Inflammatory macrophage (primary cell): ENCODE measurements at places on chromosomes 6 and 20.

GRCh38 chr20:2279253-2279779 is 16.5 kb upstream of the TGM3 start:
- DNase-seq, result peak; percentile 51

DNA sequence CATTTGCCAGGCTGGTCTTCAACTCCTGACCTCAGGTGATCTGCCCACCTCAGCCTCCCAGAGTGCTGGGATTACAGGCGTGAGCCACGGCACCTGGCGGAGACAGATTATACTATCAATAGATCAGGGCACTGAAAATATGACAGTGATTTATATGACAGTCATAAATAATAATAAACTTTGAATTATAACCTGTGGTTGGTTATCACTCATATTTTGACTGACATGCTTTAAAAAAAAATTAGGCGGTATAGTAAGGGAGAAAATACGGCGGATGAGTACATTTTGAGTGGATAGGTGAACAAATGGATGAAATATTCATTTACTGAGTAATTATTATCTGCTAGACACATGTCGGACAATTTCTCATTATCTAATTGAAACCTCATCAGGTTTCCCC is 28.8 kb downstream of the TMEM244 start:
- no peak for DNase-seq

DNA sequence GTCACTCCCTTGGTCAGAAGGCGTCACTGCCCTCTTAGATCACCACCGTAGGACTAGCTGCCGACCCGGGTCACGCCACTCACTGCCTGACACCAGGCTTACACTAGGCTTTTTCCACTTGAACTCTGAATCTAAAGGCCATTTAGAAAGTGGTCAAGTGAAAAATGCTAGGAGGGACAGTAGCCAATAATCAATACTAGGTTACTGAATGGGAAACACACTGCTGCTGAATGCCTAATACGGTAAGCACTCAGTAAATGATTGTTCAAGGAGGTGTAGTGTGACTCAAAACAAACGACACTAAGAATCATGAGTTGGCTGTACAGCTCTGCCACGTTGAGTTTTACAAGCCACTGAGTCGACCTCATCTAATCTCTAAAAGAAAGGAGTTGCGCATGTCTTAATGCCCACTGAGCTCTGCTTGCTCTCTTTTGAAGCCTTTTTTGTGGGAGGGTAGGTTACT is 760 bp upstream of the IBTK start:
- DNase-seq, result peak; percentile 56

DNA sequence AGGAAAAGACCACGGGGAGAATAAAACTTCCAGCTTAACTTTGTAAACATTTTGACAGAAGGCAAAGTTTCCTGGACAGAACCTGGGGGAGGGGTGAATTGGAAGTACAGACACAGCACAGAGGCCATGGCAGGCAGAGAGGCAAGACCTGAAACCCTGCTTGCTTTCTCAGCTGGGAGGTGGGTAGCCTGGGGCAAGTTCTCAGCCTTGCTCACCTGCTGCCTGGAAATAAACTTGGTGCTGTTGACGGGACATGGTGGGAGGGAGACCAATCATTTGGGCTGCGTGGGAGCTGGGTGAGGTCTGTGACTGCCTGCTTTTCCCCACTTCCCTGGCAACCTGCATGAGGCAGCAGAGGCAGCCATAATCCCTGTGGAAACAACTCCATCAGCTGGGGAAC is 221.3 kb downstream of the MOXD1 start:
- DNase-seq, result no peak

DNA sequence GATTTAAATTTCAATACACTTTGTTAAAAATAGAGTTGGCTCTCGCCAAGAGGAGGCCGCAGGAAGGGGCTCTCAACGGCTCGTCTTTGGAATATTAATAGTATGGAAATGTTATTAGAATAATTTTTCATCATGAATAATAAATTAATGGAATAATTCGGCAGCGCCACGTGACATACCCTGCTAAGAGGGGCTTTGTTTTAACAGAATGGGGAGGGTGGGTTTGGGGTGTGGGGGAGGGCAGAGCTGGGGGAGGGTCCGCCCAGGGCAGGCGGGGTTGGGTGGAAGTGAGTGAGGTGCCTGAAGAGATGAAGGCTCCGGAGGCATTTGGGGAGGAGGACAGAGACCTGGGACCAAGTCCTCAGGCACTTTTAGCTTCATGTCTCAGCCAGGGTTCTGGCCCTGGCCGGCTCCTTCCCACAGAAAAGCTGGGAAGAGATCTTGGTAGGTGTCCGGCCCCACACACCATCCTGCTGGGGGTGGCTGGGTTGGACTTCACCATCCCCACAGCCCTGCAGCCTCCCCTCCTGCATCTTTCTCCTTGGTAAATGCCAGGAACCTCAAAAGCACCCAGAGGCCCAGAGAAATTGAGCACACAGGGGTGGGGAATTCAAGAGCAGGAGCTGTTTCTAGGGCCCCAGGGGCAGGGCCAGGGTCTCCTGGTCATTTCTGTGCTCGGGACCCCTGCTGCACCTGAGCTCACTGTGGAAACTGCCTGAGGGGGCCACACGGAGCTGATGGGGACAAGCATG is 93.6 kb upstream of the BHLHE23 start:
- DNase-seq, result no peak

- peak; percentile 41 for DNase-seq
Measured at GRCh38 chr6:158706369-158706982, 56.6 kb downstream of the SYTL3 start.

DNA sequence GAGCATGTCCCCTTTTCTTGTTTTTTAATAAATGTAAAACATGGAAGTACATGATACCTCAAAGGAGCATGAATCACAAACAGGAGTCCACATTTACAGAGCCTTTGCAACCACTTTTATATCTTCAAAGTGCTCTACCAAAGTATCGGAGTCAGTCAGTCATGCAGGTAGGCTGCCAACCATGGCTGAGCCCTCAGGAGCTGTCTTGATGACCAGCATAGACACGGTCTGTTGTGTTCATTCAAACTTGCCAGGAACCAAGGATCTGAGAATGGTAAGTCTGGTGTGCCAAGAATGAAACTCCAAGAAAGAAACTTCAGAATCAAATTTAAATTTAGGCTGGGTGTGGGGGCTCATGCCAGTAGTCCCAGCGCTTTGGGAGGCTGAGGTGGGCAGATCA is 111.5 kb downstream of the SLC16A10 start:
- DNase-seq, result no peak

- no peak for DNase-seq
Measured at GRCh38 chr20:44137266-44137801, 49.7 kb downstream of the JPH2 start.

GRCh38 chr6:364609-365540 is 26.7 kb upstream of the IRF4 start:
- DNase-seq, result no peak

- no peak for DNase-seq
Measured at GRCh38 chr20:62606551-62607201, 35.6 kb upstream of the SLCO4A1 start.

GRCh38 chr6:56022678-56023077 is 147.3 kb upstream of the BMP5 start:
- no peak for DNase-seq

DNA sequence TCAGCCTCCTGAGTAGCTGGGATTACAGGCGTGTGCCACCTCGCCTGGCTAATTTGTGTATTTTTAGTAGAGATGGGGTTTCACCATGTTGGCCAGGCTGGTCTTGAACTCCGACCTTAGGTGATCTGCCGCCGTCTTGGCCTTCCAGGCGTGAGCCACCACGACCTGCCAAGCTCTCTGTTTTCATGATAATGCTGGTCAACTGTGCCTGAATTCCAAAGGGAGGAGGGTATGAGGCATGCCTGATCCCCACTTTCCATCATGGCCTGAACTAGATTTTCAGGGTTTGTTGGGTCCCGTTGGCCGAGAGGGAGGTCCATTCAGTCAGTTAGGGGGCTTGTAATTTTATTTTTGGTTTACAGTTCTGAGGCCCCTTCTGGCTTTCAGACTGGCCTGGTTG is 28.0 kb upstream of the ANGPT4 start:
- no peak for DNase-seq

DNA sequence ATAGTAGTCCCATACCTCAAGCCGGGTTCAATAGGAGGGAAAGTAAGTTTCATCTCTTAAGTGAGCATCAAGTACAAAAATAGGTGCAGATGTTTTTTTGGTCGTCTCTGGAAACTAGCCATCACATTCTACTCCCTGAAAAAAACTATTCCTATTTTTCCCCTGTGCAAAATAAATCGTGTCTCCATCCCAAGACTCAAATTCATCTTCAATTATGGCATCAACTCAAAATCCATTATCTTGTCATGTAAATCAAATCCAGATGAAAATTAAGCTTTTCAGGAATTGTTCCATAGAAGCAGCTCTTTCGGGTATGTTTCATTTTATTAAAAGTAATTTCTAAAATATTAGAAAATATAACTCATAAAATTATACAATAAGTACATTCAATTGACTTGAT is 1368.4 kb downstream of the GRIK2 start:
- no peak for DNase-seq

- no peak for DNase-seq
Measured at GRCh38 chr6:66538551-66539135, 831.6 kb upstream of the EYS start.

DNA sequence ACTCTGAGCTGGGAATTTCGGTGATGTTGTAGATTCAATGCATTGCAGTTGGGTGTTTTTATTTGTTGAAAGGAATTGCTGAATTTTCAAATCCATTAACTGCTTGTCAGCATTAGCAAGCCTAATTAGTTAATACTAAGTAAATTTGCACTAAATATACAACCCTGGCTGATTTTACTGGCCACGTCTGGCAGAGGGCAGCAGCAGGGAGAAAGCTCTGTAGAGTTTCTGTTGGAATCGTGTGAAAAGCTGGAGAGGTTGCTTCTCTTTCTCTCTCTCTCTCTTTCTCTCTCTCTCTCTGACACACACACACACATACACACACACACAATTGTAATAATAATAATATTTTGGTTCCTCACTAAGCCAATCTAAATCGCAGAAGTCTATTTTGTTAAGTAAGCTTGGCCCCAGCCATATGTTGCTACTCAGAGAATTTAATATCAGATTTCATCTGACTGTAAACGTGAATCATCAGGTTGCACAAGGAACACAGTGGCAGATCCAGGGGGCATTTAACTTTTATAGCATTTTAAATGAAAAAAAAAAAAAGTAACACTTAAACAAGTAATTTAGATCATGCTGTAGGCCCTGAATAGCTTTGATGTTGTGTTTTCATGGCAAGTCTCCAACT is 289.5 kb downstream of the ESR1 start:
- DNase-seq, result no peak

DNA sequence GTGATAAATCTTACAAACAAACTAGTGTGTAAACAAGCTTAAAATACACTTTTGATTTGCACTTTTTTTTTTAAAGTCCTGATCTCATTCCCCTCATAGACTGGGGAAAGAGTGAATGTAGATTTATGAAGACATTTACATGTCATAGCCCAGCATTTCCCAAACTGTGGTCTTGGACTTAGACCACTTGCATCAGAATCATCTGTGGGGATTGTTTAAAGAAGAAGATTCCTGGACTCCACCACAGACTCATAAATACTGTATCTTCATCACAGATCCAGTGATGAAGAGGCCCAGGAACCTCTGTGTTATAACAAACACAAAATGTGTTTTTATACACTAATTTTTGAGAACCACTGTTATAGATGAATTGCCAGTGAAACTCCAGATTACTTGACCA is 99.5 kb downstream of the KCNQ5 start:
- no peak for DNase-seq

DNA sequence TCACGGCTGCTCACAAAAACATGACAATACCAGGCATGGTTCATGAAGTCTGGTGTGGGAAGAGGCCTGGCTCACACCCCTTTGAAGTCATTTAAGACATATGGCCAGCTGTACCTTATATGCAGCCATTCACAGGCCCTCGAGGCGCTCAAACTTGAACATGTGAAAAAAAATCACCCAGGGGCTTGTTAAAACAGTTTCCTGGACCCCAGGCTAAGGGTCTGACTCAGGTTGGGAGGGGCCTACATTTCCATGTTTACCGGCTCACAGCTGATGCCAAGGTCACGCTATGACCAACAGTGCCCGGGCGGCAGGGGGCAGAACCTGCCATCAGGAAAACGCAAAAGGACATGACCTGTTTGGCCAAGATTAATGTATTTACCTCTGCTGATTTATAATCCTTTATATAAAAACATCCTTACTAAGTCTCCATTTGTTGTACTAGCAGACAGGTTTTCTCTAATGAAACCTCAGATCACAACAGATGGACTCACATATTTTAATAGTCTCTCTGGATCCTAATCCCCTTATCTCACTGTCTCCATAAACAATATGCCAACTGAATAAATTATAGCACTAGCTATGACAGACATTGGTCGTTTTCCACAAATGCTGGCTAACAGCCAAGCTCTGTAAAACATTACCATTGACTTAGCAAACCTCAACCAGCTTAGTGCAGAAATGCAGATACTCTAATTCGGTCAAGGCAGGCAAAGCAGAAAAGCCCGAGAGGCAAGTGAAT is 19.9 kb downstream of the EZR start:
- DNase-seq, result no peak

DNA sequence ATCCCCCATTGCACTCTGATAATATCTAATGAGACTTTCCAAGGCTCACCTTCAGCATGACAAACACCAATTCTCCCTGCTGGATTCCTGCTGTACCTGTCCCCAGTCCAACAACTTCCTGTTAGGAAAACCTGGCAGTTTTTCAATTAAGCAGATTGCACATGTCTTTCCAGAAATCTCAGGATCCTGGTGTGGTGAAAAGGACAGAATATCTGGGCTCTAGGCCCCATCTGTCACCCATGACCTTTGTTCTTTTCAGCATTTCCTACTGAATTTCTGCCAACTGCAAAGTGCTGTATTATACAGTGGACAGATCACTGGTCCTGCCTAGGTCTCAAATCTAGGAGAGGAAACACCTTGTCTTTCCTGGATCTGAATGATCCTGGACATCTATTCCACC is 27.7 kb upstream of the DTNBP1 start:
- no peak for DNase-seq

GRCh38 chr6:26380256-26380655 is 2.7 kb upstream of the BTN2A2 start:
- DNase-seq, result no peak

DNA sequence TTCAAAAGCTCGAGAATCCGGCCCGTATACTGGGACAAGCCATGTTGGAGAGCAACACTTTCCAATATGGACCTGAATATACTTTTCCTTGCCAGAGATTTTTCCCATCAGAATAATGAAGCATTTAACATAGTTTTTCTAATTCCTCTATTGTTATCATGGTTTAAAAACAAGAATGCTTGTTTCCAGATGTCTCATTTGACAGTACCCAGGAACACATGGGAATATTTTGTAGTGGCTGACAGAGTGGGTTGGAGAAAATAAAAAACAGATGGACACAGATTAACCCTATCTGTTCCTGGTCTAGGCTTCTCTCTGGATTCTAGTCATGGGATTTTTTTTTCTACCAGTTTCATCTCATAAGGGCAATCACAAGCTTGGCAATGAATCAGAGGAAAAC is 164.8 kb upstream of the CEP162 start:
- DNase-seq, result no peak

DNA sequence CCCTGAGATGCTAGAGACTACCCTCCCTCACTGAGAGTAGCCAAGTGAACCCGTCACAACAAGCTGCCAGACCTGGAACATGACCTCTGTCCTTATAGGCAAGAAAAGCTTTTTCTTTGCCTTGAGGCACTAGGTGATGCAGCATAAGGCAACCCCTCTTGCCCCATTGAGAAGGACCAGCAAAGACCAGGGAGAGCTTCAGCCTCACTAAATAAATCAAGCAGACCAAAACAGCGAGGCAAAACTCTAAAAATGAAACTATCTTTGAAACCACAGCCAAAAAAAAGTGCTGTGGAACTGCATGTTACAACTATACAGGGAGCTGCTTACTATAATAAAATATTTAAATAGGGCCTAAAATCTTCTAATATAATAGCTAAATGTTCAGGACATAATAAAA is 62.6 kb upstream of the FAM83B start:
- DNase-seq, result no peak
